ENCODE measurements at places on chromosomes 1 and 21.

DNA sequence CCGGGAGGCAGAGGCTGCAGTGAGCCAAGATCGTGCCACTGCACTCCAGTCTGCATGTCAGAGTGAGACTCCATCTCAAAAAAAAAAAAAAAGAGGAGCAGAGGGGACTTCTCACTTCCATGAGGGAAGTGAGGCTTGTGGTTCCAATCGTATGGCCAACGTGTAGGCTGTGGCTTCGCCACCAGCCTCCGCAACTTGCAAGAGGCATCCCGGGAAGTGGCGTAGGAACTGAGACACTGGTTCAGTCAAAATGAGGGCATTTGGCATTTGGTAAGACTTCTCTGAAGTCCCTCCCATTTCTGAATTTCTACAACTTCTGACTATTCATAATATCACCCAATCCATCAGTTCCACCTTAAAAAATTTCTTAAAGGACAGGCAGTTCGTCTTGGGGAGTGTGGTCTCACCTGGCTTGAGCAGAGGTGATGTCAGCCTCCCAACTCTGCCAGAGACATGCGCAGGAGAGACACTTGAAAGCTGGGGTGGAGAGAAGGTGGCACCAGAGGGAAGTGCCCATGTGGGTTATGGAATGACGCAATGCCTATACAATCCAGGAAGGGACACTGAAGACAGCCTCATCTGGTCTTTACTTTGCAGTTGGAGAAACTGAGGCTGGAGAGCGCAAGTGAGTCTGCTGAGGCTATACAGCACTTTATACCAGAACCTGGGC, 17.2 kb downstream of the KAZN start:
- DNase-seq: no peak

DNA sequence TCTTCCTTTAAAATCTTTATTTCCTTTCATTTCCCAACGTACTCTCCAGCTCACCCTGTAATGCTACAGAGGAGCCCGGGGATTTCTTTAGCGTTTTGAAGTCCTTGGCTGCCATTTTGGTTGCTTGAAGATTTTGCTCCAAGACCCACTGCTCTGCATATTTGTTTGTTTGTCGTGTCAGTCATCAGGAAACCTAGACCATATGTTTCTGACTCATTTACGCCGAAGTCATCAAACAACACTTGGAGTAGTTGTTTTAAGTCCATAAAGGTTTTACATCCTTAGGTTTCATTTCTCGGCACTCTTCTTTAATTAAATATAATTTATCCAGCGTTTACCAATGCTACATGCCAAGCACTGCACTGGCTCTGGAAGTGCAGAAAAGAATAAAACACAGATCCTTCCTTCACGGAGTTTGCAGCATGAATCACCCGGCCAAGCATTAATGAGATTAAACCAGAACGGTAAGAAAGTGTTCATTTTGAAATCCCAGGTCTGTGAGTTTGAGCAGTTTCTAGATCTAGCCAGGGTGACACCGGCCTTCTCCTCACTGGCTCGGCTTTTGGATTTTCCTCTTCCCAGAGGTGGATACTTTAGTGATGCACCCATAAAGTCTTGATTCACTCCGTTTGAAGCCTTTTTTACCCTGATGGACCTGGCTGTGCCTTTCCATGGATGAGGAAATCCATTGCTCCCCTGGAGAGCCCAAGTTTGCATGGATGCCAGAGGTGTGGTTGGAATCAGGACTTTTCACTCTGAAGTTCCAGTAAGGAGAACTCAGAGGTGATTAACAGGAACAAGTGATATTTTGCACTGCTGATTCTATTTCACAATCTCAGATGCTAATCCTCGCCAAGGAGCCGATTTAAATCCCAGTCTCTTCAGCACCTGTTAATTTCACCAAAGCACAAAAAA, 109.3 kb downstream of the KAZN start:
- no peak for DNase-seq

GRCh38 chr1:47664356-47664755, 226.5 kb downstream of the FOXD2 start:
- DNase-seq: no peak

- no peak for DNase-seq
Observed at GRCh38 chr21:37391666-37392065, 25.1 kb downstream of the DYRK1A start.

GRCh38 chr21:41945982-41946381, 7.8 kb downstream of the C2CD2 start:
- DNase-seq: no peak

GRCh38 chr1:195345149-195345548, 1263.1 kb downstream of the KCNT2 start:
- no peak for DNase-seq

DNA sequence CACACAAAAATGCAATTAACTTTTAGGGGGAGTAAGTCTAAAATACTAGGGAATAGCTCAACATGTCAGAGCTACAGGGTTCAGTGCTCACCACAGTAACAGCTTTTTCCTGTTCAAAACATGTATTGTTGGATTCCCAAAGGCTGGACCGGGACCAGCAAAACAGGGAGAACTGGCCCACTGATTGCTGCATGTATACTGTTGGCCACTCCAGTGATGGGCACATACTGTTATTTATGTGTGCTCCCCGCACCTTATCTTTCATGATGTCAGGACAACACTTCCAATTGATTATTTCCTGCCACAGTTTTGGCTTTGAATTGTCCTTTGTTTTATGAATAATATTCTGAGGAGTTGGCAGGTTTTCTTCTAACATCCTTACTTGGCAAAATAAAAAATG, 50.7 kb downstream of the HMGB4 start:
- no peak for DNase-seq

DNA sequence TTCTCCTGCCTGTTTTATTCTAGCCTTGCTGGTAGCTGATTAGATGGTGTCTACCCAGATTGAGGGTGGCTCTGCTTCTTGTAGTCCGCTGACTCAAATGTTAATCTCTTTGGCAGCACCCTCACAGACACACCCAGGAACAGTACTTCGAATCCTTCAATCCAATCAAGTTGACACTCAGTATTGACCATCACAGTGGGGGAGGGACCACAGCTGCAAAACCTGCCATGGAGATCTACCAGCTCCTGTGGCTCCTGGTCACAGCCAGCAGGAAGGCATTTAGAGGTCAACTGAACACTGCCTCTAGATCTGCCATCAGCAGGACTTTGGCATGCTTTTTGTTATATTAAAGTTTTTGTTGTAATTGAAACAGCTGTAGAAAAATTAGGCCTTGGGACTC, 146.9 kb downstream of the RWDD3 start:
- no peak for DNase-seq

GRCh38 chr1:12148958-12149790, 17.6 kb upstream of the TNFRSF1B start:
- DNase-seq: no peak
